ENCODE measurements at places on chromosomes 11 and 22.

DNA sequence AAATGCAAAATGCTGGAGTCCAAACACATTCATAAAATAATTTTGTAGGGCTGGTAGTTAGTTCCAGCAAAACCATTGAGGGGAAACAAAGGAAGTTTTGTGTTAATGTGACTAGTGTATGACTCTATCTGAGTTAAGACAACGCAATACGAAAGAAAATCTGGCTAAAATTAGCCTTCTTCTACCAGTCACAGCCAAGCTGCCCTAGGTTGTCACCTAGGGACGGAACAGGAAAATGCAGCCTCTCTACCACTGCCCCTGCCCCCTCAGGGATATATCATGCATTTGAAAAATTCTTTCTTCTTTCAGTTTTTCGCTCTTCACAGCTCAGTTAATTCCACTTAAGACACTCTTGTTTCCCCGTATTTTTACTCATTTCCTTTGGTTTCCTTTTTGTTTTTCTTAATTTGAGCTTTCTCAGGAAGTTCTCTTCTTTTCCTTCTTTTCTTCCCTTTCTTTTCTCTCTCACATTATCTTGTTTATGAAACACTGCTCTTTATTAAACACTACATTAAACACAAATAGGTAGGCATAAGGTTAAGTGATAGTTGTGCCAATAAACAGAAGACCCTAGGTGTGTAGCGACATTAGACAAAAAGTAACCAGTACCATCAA lies 30.6 kb downstream of the KIRREL3 start:
- DNase-seq, result no peak

GRCh38 chr11:44066732-44067141 lies 667 bp downstream of the ACCS start:
- no peak for DNase-seq

DNA sequence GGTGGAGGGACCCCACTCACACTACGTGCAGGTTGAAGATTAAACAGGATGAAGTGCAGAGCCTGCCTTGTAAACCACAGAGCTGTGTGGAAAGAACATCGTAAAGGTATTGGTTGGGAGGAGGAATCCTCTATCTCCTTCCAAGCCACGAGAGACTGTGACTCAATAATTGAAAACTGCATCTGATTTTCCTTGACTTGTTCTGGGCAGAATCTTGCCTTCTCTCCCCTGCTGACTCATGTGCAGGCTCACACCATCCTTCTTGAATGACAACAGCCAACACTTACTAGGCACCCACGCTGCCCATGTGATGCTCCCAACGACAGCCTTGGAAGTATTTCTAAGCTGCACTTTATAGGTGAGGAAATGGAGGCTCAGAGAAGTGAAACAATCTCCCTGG lies 563.0 kb downstream of the MIAT start:
- no peak for DNase-seq

DNA sequence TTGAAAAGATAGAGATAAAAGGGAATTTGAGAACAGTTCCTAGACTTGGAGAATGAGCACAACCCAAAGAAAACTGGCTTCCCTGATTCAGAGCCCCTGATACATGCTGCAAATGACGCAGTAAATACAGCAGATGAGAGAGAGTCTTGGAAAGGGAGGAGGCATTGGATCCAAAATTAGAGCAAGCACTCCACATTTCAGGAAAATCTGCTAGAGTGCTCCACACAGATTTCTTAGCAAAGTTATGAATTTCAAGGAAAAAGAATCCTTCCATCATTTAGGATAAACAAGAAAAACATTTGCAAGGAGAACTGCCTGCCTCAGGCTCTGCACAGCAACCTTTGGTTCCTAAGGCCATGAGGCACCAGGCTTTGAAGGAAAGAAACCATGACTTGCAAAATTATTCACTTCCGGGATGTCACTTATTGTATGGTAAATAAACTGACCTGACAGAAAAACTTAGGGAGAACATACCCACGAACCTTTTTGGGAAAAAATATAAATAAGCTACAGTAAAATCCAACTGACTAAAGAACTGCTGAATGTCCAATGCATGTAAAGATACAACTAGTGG lies 89.8 kb upstream of the RTL6 start:
- DNase-seq, result no peak

GRCh38 chr11:76637491-76638269 lies 32.9 kb downstream of the LRRC32 start:
- DNase-seq, result no peak

DNA sequence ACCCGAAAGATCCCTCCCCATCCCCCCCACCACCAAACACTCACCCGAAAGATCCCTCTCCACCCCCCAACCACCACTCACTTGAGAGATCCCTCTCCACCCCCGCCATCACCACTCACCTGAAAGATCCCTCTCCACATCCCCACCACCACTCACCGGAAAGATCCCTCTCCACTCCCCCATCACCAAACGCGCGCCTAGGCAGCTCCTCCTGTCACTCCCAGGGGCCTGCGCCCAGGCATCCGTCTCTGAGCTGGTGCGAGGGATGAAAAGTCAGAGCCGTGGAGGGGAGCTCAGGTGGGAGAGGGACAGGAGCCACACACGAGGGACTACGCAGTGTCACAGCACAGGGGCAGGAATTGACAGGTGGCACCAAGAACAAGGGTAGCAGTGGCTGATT lies 11.5 kb downstream of the KIAA0930 start:
- no peak for DNase-seq

- no peak for DNase-seq
Observed at GRCh38 chr22:27752771-27753170, 48.8 kb downstream of the MN1 start.

DNA sequence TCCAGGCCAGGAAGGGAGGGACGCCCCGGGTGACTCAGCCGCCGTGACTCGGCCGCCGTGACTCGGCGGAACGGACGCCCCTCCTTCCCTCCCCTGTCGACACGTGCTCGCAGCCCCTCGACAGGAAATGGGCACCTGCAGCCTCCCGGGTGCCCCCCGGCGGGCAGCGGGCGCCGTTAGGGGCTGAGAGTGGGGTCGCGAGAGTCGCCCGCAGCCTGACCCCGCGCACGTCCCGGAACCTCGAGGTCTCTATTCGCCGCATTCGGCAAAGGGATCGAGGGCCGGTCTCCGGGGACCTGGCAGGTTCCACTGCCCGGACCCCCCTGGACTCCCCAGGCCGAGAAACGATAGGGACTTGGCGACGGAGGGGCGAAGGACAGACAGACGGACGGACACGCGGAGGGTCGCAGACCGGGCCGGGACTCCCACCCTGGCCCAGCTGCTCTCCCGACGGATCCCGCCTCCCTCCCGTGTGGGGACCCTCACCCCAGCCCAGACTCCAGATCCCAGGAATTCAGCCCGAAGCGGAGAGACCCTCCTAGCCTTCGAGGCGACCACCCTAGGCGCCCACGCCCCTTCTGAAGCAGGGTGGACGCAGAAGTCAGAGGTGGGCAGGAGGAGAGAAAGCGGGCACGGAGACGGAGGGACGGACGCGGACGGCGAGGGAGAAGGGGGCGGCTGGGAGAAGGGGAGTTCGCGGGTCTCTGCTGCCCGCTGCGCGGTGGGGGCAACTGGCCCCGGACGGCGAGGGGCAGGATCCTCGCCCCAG lies 648 bp downstream of the FOSL1 start:
- DNase-seq, result peak; percentile 44

DNA sequence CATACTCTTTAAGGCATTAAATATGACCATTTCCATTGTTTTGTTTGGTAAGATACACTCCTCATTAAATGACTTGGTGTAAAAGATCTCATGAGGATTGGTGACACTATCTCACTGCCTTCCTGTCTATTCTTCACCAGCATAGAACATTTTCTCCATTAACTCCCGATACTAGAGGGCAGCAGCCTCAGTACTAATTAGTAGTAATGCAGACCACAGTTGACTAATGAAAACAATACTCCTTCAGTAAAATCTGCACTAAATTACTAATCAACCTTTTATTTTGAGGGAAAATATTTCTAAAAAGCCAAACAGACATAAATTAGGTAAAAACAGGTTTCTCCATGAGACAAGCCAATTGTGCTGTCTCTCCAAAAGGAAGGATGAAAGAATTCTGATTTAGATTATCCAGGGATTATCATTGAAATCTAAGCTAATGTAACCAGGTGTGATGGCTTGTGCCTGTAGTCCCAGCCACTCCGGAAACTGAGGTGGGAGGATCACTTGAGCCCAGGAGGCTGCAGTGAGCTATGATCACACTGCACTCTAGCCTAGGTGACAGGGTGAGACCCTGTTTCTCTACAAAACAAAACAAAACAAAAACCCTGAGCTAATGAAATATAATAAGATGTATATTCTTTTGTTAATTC lies 9.4 kb downstream of the PGM2L1 start:
- peak; percentile 52 for DNase-seq

GRCh38 chr11:36312611-36313472 lies 16.8 kb downstream of the PRR5L start:
- no peak for DNase-seq

- no peak for DNase-seq
Observed at GRCh38 chr11:36460220-36460619, 49.9 kb downstream of the TRAF6 start.

Data from CD8-positive, alpha-beta T cell (primary cell).